ENCODE measurements at places on chromosomes 7 and 10.

DNA sequence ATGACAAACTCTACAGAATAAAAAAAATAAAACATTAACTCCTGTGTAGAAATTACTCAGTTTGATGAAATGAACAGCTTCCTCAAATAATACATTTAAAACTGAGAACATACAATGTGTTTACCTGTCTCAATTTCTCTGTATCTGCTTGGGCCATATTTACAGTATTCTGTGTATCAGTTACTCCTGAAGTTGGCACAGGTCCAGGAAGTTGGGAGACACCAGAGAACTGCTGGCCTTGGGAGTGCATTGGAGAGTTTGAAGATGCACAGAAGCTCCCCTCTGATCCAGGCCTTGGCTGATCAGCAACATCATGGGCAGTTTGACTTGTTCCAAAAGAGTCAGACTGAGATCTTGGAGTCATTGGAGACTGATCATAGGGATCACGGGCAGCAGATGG lies 155.1 kb downstream of the GALNT11 start:
- DNase-seq: no peak

- no peak for DNase-seq
Measured at GRCh38 chr10:61847087-61847486, 54.4 kb upstream of the ARID5B start.

DNA sequence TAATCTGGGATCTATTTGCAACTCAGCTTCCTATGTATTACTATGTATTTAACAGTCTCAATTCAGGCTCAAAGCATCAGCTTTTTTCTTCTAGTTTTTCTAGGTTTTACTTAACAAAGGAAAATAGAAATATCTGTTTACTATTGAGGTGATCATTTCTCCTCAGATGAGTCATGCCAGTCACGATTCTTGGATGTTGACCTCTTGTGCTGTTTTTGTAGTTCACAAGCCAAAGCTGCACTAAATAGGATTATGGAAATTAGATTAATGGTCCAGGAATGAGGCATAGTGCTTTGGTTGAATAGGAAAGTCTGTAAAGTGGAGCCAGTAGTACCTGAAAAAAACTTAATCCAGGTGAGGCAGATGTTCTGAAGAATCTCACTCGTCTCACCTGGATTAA lies 198.3 kb upstream of the KAT6B start:
- DNase-seq: no peak

DNA sequence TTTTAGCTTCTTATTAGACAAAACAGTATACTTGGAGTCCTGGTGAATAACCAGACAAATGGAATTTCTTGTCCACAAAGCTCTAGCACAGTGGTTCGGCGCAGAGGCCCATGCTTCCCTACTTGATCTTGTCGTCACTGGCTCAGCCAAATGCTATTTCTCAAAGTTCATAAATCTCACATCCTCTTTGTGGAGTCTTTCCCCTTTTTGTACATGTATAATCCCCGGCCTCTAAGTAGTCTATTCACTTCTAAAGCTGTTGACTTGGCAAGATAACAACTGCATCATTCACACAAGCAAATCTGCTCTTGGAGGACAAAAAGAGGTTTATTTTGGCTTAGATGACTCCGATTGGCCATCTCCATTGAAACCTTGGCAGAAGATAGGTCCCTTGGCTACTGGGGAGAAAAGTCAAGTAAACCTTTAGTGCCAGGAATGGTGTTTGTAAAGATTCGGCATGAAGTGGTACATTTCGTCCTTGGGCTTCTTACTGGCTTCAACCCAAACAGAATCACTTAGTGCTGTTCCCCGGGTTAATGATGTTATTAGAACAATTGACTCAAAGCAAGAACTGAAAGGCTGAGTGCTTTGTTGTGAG lies 5.1 kb upstream of the AKR1E2 start:
- no peak for DNase-seq

DNA sequence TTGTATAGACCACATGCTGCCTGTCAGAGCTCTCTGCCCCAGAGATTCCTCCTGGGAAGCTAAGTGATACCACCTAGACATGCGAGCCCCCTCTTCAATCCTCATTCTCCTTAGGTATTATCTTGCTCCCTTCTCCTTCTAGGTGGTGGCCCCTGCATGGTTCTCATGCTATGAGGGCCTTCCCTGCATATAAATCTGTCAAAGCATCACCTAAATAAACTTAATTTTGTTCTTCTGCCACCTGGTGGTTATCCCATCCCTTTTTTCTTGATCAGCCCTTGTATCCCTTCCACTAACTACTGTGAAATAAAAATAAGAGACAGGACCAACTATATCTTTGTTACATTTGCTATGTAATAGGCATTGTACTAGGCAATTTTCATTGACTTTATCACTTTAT lies 242.1 kb downstream of the CDC14C start:
- DNase-seq: no peak

DNA sequence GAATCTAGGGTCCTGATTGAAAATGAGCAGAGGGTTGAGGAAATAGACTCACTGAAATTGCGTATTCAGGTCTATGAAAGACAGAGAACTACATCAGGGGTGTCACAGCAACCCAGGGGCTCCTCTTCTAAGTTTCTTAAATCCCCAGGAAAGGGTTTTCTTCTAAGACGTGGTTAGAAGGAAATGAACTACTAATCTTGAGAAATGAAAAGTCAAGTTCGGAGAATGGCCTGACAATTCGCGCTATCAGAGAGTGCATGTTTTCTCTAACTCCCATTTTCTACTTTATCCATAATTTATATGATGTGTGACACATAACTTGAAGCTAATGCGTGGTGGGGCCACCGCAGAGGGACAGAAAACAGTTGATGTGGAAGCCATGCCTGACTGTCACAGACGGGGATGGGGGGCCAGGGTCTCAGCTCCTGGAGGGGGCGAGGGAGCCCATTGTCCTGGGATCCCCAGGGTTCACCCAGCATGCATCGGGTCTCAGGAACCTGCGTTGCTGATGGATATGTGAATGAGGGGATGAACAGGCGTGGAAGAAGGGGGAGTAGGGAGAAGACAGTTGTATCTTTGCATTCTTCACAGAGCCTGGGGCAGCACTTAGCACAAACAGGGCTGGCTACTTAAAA lies 86.3 kb downstream of the PTPRE start:
- no peak for DNase-seq

- DNase-seq: peak; percentile 59
Measured at GRCh38 chr10:132538790-132539421, 1.3 kb downstream of the INPP5A start.

- DNase-seq: no peak
Measured at GRCh38 chr10:47023237-47024045, 112.2 kb downstream of the PTPN20 start.

- peak; percentile 82 for DNase-seq
Measured at GRCh38 chr10:71964098-71964742, at the start of gene CHST3. Gene CHST3 (plus strand): TSS chr10:71964395. CDS start chr10:72005843, 41,448 bp downstream.

DNA sequence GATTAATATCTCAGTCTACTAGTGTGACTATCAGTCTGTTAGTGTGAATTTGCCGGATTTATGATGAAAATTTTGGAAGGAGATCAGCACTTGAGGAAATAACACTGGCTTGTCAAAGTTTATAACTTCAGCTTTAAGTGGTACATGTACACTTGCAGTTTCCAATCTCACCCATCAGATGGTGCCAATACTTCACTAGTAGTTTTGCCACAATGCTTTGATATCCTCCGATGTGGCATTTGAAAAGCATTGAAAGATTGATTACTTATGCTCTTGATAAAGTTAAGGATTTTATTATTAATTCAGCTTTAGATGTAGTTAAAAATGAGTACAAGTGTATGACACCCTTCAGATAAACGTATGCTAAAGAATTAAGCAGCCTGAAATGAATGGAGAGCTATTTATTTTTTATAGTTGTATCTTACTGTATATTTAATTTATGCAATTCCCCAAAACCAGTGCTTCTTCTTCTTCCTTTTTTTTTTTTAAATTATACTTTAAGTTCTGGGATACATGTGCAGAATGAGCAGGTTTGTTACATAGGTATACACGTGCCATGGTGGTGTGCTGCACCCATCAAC lies 98.2 kb downstream of the ANLN start:
- no peak for DNase-seq

- peak; percentile 79 for DNase-seq
Measured at GRCh38 chr7:29563590-29564495, at the start of gene PRR15. Gene PRR15 (plus strand): TSS chr7:29563835. CDS start chr7:29566330, 2,495 bp downstream.

GRCh38 chr7:2399848-2400587 lies 3.4 kb upstream of the CHST12 start:
- DNase-seq: peak; percentile 66

DNA sequence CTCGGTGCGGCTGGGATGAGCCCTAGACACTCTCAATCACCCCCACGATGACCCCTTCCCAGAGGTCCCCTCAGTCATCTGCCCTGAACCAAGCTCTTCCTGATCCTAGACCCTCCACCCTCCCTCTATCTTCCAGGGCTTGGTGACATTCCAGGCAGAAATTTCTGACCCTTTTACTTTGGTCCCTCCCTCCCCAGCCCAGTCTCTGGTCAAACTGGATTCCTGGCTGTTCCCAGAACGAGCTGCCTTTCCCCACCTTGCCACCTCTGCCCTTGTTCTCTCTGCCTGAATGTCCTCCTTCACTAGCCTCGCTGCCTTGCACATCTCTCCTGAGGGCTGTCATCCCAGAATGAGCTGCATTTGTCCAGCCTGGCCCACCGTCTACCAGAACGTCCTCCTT lies 1.3 kb upstream of the CLDN4 start:
- peak; percentile 55 for DNase-seq

GRCh38 chr7:130180571-130181262 lies 24.5 kb downstream of the TMEM209 start:
- no peak for DNase-seq

GRCh38 chr7:102117743-102118142 lies 168.9 kb upstream of the SH2B2 start:
- no peak for DNase-seq

Data from kidney (tissue), 22 donors.